ENCODE measurements at places on chromosomes 5 and 9. TPM values are rescaled to one million over a fixed set of nuclear protein-coding genes. Genes with fewer than 3 reads are reported as not detected.

DNA sequence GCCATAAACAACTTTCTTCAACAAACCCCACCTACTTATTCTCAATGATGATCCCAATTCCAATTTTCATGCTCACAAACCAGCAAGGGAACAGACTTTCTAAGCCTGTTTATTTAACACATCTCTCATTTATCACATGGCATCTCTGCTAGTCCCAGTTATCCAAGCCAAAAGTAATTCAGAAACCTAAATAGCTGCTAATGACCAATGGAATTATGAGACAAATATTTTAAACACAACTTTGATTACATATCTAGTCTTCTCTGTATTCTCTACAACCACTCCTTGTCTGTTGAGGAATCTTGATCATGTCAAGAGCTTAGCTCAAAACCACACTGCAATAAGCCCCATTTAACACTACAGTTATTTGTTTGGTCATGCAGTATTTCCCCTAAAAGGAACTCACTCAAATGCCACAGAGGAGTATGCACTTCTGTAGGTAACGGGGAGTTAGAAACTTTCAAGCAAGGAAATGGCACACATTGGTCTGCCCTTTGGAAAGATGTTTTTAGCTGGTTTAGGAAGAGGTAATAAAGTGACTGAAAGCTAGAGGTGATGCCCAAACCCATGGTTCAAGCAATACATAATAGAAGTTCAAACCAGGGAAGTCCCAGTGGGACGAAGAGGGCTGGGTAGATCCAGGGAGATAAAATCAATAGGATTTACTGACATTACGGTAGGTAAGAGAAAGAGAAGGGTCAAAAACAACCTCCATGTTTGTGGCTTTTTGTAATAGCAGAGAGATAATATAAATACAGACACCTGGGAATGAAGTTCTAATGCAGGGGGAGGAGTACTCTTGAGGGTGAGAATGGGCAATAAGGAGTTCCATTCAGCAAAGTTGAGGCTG is 42.1 kb upstream of the HTR4 start:
- no peak for DNase-seq
- H3K27me3 ChIP-seq: no peaks in the 10 kb centered on the region
- peaks cover 16% of the 10 kb centered on the region for H3K4me1 ChIP-seq
- peak overlapping the region; percentile 69 for H3K27ac ChIP-seq

GRCh38 chr5:89694026-89694550 is 715.5 kb downstream of the CETN3 start:
- no peak overlapping the region for H3K4me3 ChIP-seq
- H3K27me3 ChIP-seq: no peaks in the 10 kb centered on the region
- H3K27ac ChIP-seq: no peak overlapping the region

LCN9 gene
- not detected for total RNA-seq

- H3K36me3 ChIP-seq: no peaks in the 10 kb centered on the region
- H3K27ac ChIP-seq: no peak overlapping the region
- H3K27me3 ChIP-seq: no peaks in the 10 kb centered on the region
- DNase-seq: no peak
- no peaks in the 10 kb centered on the region for H3K4me1 ChIP-seq
Measured at GRCh38 chr9:6049798-6050197, 34.4 kb upstream of the RANBP6 start.

DNA sequence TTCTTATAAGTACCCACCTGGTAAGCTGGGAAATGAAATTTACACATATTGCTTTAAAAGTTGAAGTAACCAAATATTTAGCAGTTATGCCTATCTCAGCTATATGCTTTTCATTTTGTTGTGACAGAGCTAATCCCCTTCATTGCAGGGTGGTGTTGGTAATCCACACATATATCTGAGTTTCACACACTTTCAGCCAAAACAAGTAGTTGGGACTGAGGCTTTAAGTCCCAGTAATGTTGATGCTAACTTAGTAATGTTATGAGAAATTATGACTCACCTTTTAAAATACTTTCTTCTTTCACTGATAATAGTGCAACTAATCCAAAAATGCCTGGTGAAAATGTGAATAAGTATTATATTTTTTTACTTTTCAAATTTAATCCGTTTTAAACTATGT is 19.2 kb upstream of the RICTOR start:
- H3K27me3 ChIP-seq: no peaks in the 10 kb centered on the region
- H3K27ac ChIP-seq: no peak overlapping the region
- no peaks in the 10 kb centered on the region for H3K36me3 ChIP-seq

- no peaks in the 10 kb centered on the region for H3K36me3 ChIP-seq
- H3K27ac ChIP-seq: no peak overlapping the region
- DNase-seq: no peak
- no peaks in the 10 kb centered on the region for H3K4me1 ChIP-seq
Measured at GRCh38 chr5:62477801-62478200, 65.2 kb downstream of the IPO11 start.

DNA sequence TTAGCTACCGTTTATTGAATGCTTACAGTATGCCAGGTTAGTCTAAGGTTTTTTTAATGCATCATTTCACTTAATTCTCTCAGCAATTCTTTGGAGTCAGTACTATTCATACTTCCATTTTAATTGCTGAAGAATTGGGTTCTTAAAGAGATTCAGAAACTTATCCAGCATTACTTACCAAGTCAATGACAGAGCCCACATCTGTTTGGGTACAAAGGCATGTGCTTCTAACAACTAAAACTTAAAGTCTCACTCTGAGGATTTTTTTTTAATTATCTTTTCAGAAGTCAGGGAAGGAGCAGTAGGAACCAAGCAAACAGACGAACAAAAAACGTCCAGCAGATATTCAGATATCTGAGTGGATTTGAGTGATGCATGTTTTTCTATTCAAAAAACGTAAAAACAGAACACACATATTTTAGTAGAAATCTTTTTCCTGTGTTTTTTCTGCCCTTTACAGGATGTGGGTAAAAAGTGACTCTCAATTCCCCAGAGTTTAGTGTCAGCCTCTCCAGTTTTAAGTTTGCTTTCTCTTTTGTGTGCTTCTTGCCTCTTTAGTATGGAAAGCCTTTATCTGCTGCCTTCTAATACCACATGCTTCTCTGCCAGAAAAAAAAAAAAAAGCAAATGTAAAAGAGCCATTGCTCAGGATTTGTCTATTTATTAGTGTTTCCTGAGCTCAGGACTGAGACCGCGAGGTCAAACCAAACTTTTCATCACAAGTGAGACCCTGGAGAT is 118.0 kb downstream of the PRKACG start:
- H3K4me1 ChIP-seq: peaks cover 9% of the 10 kb centered on the region
- H3K36me3 ChIP-seq: no peaks in the 10 kb centered on the region
- no peaks in the 10 kb centered on the region for H3K27me3 ChIP-seq
- peak overlapping the region; percentile 3 for H3K27ac ChIP-seq

DNA sequence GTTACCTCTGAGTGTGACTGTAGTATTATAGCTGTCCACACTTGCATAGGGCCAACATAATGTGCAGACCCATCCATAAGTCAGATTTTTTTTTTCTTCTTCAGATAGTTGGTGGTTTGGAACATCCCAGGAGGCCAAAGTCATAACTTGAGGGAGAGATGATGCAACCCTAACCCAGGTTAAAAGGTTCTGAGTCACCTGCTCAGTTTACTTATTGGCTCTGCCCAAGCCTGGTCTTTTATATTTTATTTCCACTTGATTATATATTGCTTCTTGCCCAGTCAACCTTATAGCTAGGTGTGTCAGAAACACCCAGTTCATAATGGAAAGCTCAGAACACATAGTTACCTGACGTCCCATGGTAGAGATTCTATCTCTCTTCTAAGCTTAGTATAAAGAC is 113.1 kb upstream of the PCSK1 start:
- DNase-seq: no peak
- H3K4me3 ChIP-seq: no peak overlapping the region
- H3K4me1 ChIP-seq: no peaks in the 10 kb centered on the region
- H3K27ac ChIP-seq: no peak overlapping the region

ACSL6 gene
- 1.6 TPM for total RNA-seq

DNA sequence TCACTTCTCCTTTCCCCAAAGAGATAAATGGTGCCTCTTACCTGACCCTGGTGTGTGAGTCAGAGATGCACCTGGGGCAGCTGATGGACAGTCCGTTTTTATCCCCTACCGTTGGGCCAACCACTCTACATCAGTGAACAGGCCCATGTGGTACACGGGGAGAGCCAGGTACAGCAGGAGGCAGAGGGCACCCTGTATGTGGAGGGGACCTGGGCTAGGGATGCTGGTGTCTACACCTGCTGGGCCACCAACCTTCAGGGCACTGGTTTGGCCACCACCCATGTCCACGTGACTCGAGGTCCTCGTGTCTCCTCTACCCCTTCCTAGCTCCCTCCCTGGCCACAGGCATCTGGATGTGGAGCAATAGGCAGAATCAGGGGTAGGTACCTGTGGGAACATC is 22.7 kb upstream of the ANXA6 start:
- no peak overlapping the region for H3K4me3 ChIP-seq
- H3K36me3 ChIP-seq: peaks cover 12% of the 10 kb centered on the region
- no peaks in the 10 kb centered on the region for H3K4me1 ChIP-seq

GRCh38 chr5:90690307-90690706 is 131.7 kb downstream of the ADGRV1 start:
- no peaks in the 10 kb centered on the region for H3K36me3 ChIP-seq
- H3K4me3 ChIP-seq: no peak overlapping the region
- no peaks in the 10 kb centered on the region for H3K27me3 ChIP-seq
- no peak overlapping the region for H3K27ac ChIP-seq
- no peak for DNase-seq
- H3K4me1 ChIP-seq: no peaks in the 10 kb centered on the region

VPS13A gene
- 94.8 TPM for total RNA-seq

- peak overlapping the region; percentile 70 for H3K27ac ChIP-seq
- peak overlapping the region; percentile 90 for H3K4me3 ChIP-seq
- H3K36me3 ChIP-seq: no peaks in the 10 kb centered on the region
- no peaks in the 10 kb centered on the region for H3K27me3 ChIP-seq
Measured at GRCh38 chr5:151758141-151758429, 346 bp downstream of the ATOX1 start.

GRCh38 chr9:90103771-90104170 is 499.0 kb downstream of the GADD45G start:
- peaks cover 23% of the 10 kb centered on the region for H3K4me1 ChIP-seq
- H3K27me3 ChIP-seq: no peaks in the 10 kb centered on the region
- no peak overlapping the region for H3K27ac ChIP-seq
- DNase-seq: no peak

DNA sequence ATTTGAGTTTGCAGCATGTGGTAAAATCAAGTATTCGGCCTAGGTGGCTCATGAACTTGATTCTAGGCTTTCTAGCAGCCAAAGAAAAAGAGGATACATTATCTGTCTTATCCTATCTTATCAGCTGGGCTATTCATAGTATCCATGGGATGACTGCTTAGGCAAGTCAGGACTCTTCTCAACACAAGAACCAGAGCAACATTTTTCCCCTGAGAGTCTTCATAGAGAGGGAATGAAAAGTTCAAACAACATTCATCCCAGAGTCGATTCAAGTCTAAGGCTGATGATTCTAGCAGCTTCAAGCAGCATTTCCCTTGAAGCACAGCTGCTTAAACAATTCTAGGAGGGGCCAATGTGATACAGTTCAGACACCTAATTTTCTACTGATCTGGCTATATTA is 3.0 kb downstream of the S100Z start:
- no peaks in the 10 kb centered on the region for H3K36me3 ChIP-seq
- no peak overlapping the region for H3K4me3 ChIP-seq
- no peaks in the 10 kb centered on the region for H3K27me3 ChIP-seq
- H3K27ac ChIP-seq: no peak overlapping the region
- H3K4me1 ChIP-seq: no peaks in the 10 kb centered on the region

- no peak for DNase-seq
- no peak overlapping the region for H3K27ac ChIP-seq
- H3K4me3 ChIP-seq: no peak overlapping the region
- no peaks in the 10 kb centered on the region for H3K4me1 ChIP-seq
Measured at GRCh38 chr9:17349831-17350230, 215.0 kb downstream of the CNTLN start.

LCNL1 gene
- not detected for total RNA-seq

PCSK1 gene
- 3.2 TPM for total RNA-seq

EPB41L4A gene
- 9.7 TPM for total RNA-seq

GRCh38 chr5:80208381-80208780 is 47.5 kb downstream of the SERINC5 start:
- no peak overlapping the region for H3K4me3 ChIP-seq
- H3K4me1 ChIP-seq: no peaks in the 10 kb centered on the region
- DNase-seq: no peak
- no peaks in the 10 kb centered on the region for H3K36me3 ChIP-seq

DNA sequence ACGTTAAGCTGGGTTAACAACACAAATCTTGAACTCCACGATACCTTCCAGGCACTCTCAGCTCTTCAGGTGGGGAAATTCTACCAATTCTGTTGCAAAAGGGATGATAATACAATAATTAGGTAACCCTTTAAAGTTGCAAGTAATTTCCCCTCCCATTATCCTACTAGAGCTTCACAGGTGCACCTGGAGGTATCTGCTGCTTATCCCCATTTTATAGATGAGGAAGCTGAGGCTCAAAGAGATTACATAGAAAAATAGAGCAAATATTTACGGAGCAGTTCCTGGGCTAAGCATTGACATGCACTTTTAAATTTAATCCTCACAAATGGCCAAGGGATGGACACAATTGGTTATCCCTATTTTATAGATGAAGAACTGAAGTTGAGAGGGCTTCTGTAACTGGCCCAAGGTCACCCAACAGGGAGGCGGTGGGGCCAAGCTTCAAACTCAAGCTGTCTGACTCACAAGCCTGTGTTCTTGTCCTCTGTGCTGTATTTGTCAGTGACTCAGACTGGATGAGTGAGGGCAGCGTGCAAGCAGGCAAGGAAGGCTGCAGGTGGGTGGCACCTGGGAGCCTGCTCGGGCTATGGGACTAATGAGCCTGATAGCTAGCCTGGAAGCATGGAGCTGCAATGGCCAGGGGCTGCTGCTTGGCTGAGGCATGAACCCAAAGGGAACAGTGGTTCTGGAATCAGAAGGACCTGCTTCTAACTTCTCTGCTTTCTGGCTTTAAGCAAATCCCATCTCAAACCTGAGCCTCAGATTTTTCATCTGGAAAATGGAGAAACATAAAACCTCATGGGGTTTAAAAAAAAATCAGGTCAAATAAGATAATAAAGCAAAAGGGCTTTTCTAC is 105.5 kb downstream of the PDE6A start:
- no peaks in the 10 kb centered on the region for H3K27me3 ChIP-seq
- H3K27ac ChIP-seq: no peak overlapping the region
- no peak for DNase-seq
- H3K4me3 ChIP-seq: no peak overlapping the region

GRCh38 chr9:71955300-71955915 is 44.0 kb downstream of the C9orf85 start:
- DNase-seq: no peak
- H3K4me1 ChIP-seq: peaks cover 13% of the 10 kb centered on the region
- no peaks in the 10 kb centered on the region for H3K27me3 ChIP-seq
- peaks cover 5% of the 10 kb centered on the region for H3K36me3 ChIP-seq
- H3K4me3 ChIP-seq: no peak overlapping the region
- no peak overlapping the region for H3K27ac ChIP-seq

DNA sequence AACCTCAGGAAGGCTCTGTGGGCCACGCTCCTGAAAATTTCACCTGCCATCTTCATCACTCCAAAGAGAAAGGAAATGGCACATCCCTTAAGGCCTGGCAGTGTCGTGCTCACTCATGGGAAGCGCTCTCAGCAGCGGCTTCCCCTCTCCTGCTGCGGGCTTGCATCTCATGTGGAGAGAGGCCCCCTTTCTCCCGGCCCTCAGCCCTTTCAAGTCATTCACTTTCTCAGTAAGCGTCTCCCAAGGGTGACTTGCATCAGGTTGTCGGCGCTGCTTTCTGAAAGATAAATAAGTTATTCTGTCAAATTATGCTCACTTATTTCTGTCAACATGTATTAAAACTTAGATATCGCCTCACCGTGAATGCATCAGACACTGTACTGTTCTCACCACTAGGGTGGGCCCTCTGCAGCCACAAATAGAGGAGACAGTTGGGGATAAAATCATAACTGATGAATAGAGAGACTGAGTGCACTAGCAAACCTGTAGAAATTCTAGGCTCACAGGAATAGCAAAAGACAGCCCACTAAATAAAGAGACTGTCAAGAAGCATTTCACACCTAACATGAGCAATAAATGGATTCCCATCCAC is 174.6 kb downstream of the RFK start:
- no peak for DNase-seq
- peaks cover 10% of the 10 kb centered on the region for H3K4me1 ChIP-seq
- H3K36me3 ChIP-seq: no peaks in the 10 kb centered on the region
- H3K4me3 ChIP-seq: no peak overlapping the region
